ENCODE measurements at places on chromosomes 2 and 18.

DNA sequence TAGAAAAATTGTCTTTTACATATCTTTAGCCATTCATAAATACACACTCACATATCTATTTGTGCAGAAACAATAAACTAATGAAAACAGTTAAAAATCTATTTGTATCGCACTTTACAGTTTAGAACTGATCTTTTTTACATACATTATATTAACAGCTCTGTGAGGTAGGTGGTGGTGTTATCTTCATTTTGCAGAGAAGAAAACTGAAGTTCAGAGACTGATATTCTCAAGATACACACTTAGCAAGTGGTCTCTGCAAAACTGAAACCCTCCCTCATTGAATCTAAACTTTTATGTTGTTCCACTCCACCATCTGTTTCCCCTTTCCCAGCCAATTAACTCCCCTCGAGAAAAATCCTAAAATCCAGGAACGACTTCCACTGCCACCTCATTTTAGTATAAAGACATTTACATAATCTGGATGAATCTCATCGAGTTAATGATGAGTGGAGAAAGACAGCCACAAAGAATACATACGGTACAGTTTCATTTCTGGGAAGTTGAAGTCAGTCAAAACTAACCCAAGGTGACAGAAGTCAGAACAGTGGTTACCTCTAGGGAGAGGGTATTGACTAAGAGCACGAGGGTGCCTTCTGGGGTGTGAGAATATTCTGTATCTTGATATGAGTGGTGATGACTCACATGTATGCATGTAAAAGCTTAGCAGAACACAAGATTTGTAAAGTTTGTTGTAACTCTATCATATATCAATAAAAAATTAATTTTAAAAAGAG is 524.2 kb upstream of the TCF4 start:
- DNase-seq = no peak

- DNase-seq = no peak
Measured at GRCh38 chr2:24343225-24343882, 17.0 kb downstream of the ITSN2 start.

- no peak for DNase-seq
Measured at GRCh38 chr2:176997074-176997791, 215.4 kb upstream of the HNRNPA3 start.

DNA sequence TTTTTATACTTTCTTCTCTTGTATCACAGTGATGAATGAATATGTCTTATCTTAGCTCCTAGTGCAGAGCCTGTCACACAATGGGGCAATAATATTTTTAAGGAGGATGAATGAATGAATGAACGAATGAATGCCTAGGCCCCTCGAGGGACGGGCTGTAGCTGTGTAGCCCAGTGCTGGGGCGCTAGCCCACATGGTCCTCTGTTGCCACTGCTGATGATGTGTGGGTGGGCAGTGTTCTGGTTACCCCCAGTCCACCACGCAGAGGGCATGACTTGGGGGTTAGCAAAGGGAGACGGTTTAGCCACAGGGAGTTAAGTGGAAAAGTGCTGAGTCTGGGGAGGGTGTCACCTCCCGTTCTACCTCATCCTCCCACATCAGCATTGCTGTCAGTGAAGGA is 134.2 kb downstream of the SMAD7 start:
- DNase-seq = no peak

- DNase-seq = no peak
Measured at GRCh38 chr2:9973690-9974089, 22.2 kb downstream of the GRHL1 start.

DNA sequence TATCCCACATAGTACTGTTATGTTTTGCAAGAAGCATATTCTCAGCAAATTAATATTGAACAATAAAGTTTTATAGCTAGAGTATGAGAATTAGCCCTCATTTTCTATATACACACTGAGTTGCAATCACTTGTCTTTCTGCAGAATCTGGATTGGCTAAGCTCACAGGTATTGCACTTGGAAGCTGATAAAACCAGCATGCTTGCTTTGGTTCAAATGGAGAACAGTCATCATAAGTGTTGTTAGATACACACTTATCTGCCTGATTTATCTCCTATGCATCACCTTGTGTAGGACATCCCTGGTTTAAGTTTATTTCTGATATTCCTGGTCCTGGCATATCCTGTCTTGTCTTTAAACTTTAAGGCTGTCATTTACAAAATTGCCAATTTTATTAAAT is 38.0 kb upstream of the CYP20A1 start:
- no peak for DNase-seq
